SHP77 treated with DMSO at 0.1 percent for 48 hours (cell line): ENCODE measurements at places on chromosomes 2 and 18.
A peak's percentile ranks its signal among the peaks of the same experiment; 100 is the strongest.

DNA sequence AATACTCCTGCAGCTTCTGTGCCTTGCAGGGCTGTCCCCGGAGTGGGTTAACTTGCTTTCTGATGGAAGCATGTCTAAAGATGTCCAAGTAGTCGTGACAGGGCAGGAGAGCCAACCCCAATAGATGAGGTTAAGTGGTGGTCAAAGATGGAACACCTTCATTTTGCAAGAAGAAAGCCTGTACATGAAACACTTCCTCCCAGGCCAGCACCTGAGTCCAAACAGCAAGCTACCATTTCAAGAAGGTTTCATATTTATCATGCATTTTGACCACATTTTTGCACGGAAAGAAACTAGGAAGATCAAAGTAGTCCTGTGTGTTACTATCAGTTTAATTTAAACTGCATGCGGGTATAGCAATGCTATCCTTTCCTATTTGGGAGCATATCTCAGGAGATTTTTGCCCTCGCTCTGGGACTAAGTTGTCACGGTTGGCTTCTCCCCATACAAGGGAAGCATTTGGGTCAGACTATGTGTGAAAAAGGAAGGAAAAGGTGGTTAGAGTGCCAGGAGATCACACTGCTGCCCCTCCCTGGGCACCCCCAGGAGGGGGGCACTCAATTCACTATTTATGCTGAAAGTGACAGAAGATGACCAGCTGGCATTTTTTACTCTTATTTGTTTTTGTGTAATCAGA, 187.6 kb downstream of the ZNF521 start:
- no peak for DNase-seq

DNA sequence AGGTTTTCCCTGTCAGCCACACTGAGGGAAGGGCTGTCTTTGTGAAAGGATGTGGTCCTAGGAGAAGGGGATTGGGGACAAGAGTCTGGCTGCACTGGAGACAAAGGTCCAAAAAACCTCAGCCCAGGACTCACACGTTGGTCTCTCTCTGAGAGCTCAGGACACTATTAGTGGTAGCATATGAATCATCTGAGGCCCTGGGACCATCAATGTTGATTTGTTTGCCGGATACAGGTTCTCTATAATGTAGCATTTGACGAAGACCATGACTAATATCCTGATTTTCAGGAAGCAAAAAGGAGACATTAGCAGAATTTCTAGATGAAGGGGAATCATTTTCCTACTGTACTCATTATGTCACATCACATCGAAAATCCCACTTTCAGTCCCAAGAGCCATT, 22.2 kb upstream of the DNAH6 start:
- DNase-seq: no peak

- DNase-seq: no peak
These were observed 414.5 kb downstream of the STK39 start for GRCh38 chr2:167832868-167833287.

GRCh38 chr2:62785216-62785615, 79.7 kb downstream of the EHBP1 start:
- DNase-seq: no peak

GRCh38 chr2:197891897-197892442, 87.6 kb downstream of the PLCL1 start:
- no peak for DNase-seq

GRCh38 chr2:71064754-71065621, 3.5 kb upstream of the NAGK start:
- no peak for DNase-seq

GRCh38 chr2:103656558-103656957, 894.7 kb downstream of the TMEM182 start:
- no peak for DNase-seq

GRCh38 chr2:214481204-214481603, 70.3 kb downstream of the VWC2L start:
- peak; percentile 33 for DNase-seq

DNA sequence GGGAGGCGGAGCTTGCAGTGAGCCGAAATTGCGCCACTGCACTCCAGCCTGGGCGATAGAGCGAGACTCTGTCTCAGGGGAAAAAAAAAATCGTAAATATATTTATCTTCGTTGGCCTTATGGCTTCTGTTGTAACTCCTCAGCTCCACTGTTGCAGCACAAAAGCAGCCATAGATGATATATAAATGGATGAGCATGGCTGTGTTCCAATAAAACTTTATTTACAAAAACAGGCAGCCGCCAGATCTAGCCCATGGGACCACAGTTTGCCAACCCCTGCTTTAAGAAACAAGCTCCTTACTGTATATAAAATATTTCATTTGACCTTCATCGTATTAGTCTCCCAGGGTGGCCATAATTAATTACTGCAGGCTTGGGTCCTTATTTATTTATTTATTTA, 20.1 kb downstream of the ST8SIA3 start:
- no peak for DNase-seq

- no peak for DNase-seq
These were observed 57.1 kb upstream of the GPR45 start for GRCh38 chr2:105184420-105184819.

DNA sequence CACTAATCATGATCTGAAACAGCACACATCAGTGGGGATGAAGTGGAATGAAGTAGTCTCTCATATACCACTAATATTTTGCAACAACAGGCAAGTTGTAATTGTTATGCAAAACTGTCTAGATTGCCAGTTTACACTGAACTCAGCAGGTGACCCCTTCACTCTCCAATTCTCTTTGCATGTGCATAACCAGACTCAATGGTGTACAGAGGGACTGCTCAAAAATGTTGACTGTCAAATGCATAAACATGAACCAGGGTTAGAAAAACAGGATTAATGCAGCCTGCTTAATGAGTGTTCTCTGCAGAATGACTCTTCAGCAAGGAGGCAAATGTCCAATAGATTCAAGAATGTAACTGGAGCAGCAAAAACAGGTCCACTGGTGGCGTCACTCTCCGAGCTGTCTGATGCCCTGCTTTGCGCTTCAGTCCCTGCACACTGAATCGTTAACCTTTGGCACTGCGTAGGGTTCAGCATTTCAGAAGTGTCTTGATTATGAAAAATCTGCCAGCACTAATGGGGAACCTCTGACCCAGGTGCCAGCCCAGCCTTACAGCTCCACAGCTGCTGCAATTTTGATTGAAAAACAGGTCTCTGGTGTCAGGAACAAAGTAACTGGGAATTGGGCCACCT, 209.3 kb downstream of the TDRD15 start:
- DNase-seq: no peak

GRCh38 chr18:49479381-49480137, 7.5 kb downstream of the C18orf32 start:
- DNase-seq: no peak

GRCh38 chr2:73987109-73987947, 2.6 kb downstream of the TET3 start:
- DNase-seq: no peak

- DNase-seq: no peak
These were observed 98.8 kb downstream of the TRABD2A start for GRCh38 chr2:84781942-84782716.

DNA sequence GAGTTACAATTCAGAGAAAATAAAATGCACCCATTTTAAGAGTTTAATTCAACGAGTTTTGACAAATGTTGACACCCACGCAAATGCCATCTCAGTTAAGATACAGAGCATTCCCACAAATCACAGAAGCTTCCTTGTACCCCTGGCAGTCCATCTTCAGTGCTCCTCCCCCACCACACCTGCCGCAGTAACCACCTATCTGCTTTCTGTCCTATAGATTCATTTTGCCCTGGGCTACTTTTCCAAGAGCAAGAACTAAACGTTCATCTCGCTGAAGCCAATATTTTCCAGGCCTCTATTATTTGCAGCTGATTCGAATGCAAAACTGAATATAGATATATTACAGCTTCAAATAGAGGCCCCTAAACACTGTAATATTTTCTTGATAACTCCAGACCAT, 13.4 kb upstream of the HPCAL1 start:
- DNase-seq: no peak

- no peak for DNase-seq
These were observed 329.6 kb downstream of the MBD2 start for GRCh38 chr18:53894675-53895442.

- DNase-seq: no peak
These were observed 94.1 kb downstream of the FAM161A start for GRCh38 chr2:61759718-61760117.

DNA sequence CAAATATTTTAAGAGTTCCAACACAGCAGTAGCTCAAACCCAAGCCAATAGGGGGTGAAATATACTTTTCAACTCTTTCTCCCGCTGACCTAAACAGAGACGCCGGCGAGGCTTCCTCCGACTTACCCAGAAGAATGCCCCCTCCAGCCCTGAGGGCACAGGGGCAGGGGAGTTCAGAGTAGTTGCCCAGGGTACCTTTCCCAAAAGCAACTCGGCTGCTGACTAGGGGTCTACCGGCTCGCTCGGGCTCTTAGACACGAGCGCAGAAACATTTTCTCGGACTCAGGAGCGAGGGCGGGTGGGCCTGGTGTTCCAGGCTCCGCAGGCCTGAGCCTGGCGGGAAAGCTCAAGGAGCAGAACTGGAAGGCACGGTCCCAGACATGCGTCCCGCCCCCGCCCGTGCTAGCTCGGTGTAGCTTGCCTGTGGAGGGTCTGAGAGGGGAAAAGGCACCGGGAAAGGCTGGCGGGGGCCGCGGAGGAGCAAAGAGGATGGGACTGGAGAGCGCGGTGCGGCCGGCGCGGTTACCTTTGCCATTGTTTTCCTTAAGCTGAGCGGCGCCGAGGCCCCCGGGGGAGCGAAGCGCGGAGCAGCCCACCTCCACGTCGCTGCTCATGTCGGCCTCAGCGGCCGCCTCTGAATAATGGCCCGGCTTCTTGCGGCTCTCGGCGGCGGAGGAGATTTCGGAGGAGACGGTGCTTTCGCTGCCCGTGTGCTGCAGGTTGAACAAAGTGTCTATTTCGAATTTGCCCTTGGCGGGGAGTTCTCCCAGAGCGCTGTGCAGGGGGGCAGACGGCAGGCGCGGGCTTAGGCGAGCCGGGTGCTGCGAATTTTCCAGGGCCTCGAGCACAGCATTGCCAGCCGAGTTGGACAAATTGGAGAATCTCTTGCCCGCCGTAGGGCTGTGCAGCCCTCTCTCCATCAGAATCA, 674 bp downstream of the EVX2 start:
- DNase-seq: no peak

GRCh38 chr2:156005999-156006712, 326.4 kb downstream of the NR4A2 start:
- DNase-seq: no peak

- DNase-seq: peak; percentile 79
These were observed 56.0 kb downstream of the TRAPPC12 start for GRCh38 chr2:3435445-3435844.

GRCh38 chr18:68034296-68034695, 517.8 kb upstream of the DSEL start:
- no peak for DNase-seq

DNA sequence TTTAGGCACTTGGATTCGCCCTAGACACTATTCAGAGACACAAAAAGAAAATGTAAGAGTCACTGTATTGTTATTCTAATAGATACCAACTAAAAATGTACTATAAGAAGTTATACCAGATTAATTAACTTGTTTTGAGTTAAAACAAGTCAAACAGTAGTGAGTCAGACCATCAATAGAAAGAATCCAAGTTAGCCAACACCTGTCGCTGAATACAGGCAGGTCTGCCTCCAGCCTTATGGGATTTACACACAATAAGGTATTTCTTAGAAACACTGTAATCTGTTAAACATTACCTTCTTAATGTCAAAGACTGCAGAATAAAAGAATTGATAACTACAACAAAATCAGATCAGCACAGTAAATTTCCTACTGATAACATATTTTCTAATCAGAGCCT, 181.4 kb downstream of the DYM start:
- no peak for DNase-seq

DNA sequence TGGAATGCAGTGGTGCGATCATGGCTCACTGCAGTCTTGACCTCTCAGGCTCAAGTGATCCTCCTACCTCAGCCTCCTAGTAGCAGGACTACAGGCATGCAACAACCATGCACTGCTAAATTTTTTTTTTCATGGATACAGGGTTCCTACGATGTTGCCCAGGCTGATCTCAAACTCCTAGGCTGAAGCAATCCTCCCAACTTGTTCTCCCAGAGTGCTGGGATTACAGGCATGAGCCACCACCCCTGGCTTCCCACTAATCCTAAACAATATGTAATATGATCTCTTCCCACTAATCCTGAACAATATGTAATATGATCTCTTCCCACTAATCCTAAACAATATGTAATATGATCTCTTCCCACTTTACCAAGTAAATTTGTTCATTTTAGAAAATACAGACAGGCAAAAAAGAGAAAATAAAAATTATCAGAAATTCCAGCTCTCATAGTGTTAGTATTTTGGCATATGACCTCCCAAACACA, 33.7 kb upstream of the C18orf32 start:
- DNase-seq: no peak

DNA sequence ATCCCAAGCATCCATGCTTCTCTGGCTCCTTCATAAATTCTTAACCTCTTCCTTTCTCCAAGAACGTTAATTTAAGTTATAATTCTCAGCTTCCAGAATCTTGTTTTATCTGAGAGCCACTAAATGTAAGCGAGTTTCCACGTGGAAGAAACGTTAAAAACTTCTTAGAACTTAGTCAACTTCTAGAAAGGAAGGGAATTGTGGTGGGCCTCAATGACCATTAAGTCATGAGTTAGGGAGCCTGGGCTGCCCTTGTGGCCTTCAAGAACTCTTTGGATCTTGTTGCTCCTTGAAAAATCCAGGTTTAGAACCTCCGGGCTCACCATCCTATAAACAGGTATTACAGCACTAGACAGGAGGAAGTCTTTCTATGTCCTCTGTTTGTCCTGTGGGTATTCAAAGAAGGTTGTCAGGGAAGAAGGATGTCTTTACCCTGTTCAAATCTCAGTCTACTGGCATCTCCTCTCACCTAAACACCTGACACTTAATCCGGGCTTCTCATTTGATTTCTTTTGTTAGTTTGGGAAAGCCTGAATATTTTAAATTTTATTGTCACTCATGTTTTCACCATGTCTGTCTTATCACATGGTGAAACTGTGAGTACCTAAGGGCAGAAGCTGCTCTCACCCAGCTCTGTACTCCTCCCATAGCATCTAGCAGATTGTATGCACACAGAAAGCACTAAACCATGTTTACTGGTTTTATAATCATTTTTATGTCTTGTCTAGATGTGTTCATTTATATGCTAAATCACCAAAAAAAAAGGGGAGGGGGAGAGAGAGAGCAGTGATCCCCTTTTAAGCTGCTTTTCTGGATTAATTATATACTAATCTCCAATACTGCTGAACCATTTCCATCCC, 6.3 kb downstream of the RND3 start:
- no peak for DNase-seq

DNA sequence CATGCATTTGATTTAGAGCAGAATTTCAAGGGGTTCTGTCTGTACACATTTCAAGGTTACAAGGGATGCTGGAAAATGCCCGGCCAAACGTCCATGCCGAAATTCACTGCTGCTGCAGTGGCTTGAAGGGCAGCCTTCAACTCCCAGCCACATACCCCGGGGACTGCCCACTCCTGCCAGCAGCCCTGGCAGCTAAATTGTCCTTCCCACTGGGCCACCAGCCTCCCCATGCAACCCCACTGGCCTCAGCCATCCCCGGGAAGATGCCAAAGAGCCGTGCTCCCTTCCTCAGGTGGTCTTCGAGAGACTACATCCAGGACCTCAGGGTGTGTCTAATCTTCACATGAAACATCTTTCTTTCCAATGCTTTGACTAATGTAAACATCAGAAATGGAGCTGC, 478.7 kb upstream of the MYT1L start:
- DNase-seq: no peak

- DNase-seq: no peak
These were observed 144.2 kb upstream of the LRRTM4 start for GRCh38 chr2:77666251-77666980.
